Activated CD4-positive, alpha-beta T cell treated with anti-CD3 and anti-CD28 coated beads, Interleukin-2, amount 10 ng/mL, durations not matched to agents 24 days and 14 days (primary cell): ENCODE measurements at places on chromosomes 16 and 17. TPM values are rescaled to one million over a fixed set of nuclear protein-coding genes. Genes with fewer than 3 reads are reported as not detected.

ORMDL3 gene
- total RNA-seq, result 65.7 and 65.8 TPM in 2 replicates

HOXB1 gene
- total RNA-seq, result not detected in 2 replicates

PIK3R6 gene
- 3.7 and 4.5 TPM in 2 replicates for total RNA-seq

MT1E gene
- 136 and 152 TPM in 2 replicates for total RNA-seq

HOXB4 gene
- 3.1 and 3.6 TPM in 2 replicates for total RNA-seq

TNFRSF13B gene
- not detected in 2 replicates for total RNA-seq

BIRC5 gene
- 38.7 and 40.6 TPM in 2 replicates for total RNA-seq

MRPL45 gene
- total RNA-seq, result 42.9 and 45.5 TPM in 2 replicates

ABCA10 gene
- 0.24 and 0.37 TPM in 2 replicates for total RNA-seq

HES7 gene
- total RNA-seq, result 1.5 and 2.1 TPM in 2 replicates

OR2C1 gene
- not detected in 2 replicates for total RNA-seq

GCGR gene
- not detected in 2 replicates for total RNA-seq

NGFR gene
- 0.33 TPM in 1 of 2 replicates, not detected in the other for total RNA-seq

TUBB3 gene
- total RNA-seq, result 2.2 and 2.6 TPM in 2 replicates

MCRIP2 gene
- 71.2 and 73.0 TPM in 2 replicates for total RNA-seq

TPSAB1 gene
- total RNA-seq, result not detected in 2 replicates

CCDC200 gene
- 0.65 and 0.92 TPM in 2 replicates for total RNA-seq

IRX6 gene
- total RNA-seq, result not detected in 2 replicates

ZG16 gene
- not detected in 2 replicates for total RNA-seq

NTN1 gene
- 0.43 and 0.51 TPM in 2 replicates for total RNA-seq

HIC1 gene
- 49.4 and 51.6 TPM in 2 replicates for total RNA-seq

TOM1L1 gene
- total RNA-seq, result 0.45 and 0.56 TPM in 2 replicates

PRR11 gene
- total RNA-seq, result 29.7 and 32.6 TPM in 2 replicates

NPIPB13 gene
- total RNA-seq, result 14.5 and 21.1 TPM in 2 replicates

CDT1 gene
- 93.2 and 98.3 TPM in 2 replicates for total RNA-seq

HAS3 gene
- 0.56 and 0.64 TPM in 2 replicates for total RNA-seq

GPR139 gene
- total RNA-seq, result not detected in 2 replicates

SPATA22 gene
- total RNA-seq, result not detected in 2 replicates

ADAM11 gene
- total RNA-seq, result 0.12 TPM in 2 replicates

KRT14 gene
- total RNA-seq, result not detected in 2 replicates

NMT1 gene
- total RNA-seq, result 176 and 182 TPM in 2 replicates

NARF gene
- total RNA-seq, result 99.7 and 101 TPM in 2 replicates

HOXB7 gene
- total RNA-seq, result 0.30 and 0.36 TPM in 2 replicates

YPEL2 gene
- total RNA-seq, result 6.2 and 7.0 TPM in 2 replicates

ARHGDIG gene
- not detected in 2 replicates for total RNA-seq

CDRT15L2 gene
- not detected in 2 replicates for total RNA-seq

HS3ST2 gene
- not detected in 2 replicates for total RNA-seq

ZNF469 gene
- 0.57 and 0.63 TPM in 2 replicates for total RNA-seq

PRCD gene
- not detected in 2 replicates for total RNA-seq

C17orf113 gene
- total RNA-seq, result 0.05 and 0.07 TPM in 2 replicates

CLDN7 gene
- total RNA-seq, result 0.31 and 0.40 TPM in 2 replicates

CTRL gene
- total RNA-seq, result 6.0 and 6.5 TPM in 2 replicates

TERB1 gene
- total RNA-seq, result 0.37 TPM in 1 of 2 replicates, not detected in the other

ALOX15 gene
- not detected in 2 replicates for total RNA-seq

SMTNL2 gene
- not detected in 2 replicates for total RNA-seq

SSTR5 gene
- total RNA-seq, result not detected in 2 replicates

NLRC3 gene
- total RNA-seq, result 19.1 and 22.1 TPM in 2 replicates

SLC38A7 gene
- total RNA-seq, result 7.8 and 10.8 TPM in 2 replicates

TMEM100 gene
- not detected in 2 replicates for total RNA-seq

GPR179 gene
- total RNA-seq, result not detected in 2 replicates

SNTB2 gene
- 21.4 and 23.3 TPM in 2 replicates for total RNA-seq

PDILT gene
- total RNA-seq, result not detected in 2 replicates

TK1 gene
- total RNA-seq, result 66.7 and 69.0 TPM in 2 replicates

MGAT5B gene
- 0.21 and 0.51 TPM in 2 replicates for total RNA-seq

LPO gene
- not detected in 2 replicates for total RNA-seq

CLEC19A gene
- total RNA-seq, result not detected in 2 replicates

CACNG4 gene
- not detected in 2 replicates for total RNA-seq

TBC1D3 gene
- not detected in 2 replicates for total RNA-seq

SLC4A1 gene
- total RNA-seq, result not detected in 2 replicates
